ENCODE measurements at places on chromosomes 3 and 15.
A peak's percentile ranks its signal among the peaks of the same experiment; 100 is the strongest.

GRCh38 chr3:150183678-150184425, 213.2 kb upstream of the PFN2 start:
- DNase-seq: peak; percentile 7

DNA sequence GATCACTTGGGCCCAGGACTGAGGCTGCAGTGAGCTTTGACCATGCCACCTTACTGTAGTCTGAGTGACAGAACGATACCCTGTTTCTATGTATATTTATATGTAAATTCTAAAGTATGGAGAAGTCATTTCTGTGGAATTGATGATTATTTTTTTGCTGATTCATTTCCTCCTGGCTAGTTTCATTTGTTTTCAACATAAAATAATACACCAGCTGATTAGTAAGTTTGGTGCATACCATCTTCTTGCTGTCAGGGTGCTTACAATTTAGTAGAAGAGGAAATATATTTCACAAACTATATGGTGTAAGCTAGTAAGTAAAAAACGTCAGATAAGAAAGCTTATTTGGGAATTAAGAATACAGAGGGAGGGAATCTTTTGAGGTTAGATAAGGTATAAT, 36.0 kb downstream of the SLC25A26 start:
- DNase-seq: no peak

GRCh38 chr15:62579842-62580241, 414.8 kb upstream of the C2CD4B start:
- DNase-seq: no peak

DNA sequence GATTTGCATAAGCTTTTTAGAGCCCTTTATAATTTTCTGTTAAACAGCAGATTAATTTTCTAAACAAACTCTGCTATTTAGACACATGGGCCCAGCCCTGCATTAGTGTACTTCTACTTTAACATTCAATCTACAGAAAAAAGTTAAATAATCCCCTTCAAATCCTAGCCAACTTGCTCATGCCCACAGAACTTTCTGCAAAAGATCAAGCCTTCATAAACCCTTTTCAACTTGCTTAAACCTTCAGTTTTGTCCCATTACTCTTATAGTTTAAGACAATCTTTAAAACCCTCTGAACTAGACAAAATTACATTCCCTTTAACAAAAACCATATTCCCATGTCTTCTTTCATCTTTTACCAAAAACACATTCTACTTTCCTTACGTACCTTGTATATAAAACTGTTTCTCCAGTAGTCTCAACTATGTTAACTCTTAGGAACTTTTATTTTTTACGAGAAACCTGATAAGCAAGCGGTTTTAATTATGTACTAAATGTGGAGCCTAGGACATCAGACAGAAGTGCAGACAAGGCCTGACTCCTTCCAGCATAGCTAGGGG, 25.2 kb upstream of the ADGRG7 start:
- DNase-seq: no peak

- DNase-seq: no peak
Observed at GRCh38 chr3:64685331-64685799, 2.4 kb downstream of the ADAMTS9 start.

- DNase-seq: no peak
Observed at GRCh38 chr3:4886448-4886847, 92.8 kb upstream of the BHLHE40 start.

DNA sequence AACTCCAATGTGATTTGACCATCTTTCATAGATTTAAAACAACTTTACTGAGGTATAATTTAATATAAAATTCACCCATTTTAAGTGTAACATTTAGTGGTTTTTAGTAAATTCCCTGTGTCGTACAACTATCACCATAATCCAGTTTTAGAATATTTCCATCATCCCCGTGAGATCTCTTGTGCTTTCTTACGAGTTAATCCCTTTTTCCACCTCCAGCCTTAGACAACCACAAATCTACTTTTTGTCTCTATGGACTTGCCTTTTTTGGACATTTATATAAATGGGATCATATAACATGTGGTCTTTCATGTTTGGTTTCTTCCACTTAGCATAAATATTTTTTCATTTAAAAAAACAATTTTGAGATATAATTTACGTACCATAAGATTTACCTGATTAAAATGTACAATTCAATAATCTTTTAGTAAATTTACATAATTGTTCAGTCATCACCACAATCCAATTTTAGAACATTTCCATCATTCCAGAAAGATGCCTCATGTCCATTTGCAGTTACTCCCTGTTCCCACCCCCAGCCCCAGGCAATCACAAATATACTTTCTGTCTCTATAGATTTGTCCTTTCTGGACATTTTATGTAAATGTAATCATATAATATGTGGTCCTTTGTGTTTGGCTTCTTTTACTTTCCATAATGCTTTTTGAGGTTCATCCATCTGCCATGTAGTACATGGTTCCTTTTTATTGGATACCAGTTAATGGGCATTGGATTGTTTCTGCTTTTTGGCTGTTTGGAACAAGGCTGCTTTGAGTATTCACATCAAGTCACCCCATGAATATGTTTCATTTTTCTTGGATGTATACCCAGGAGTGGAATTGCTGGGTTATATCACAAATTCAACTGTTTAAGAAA, 3.1 kb downstream of the OXSR1 start:
- DNase-seq: no peak

GRCh38 chr3:127690106-127690505, 17.4 kb downstream of the ABTB1 start:
- DNase-seq: no peak

DNA sequence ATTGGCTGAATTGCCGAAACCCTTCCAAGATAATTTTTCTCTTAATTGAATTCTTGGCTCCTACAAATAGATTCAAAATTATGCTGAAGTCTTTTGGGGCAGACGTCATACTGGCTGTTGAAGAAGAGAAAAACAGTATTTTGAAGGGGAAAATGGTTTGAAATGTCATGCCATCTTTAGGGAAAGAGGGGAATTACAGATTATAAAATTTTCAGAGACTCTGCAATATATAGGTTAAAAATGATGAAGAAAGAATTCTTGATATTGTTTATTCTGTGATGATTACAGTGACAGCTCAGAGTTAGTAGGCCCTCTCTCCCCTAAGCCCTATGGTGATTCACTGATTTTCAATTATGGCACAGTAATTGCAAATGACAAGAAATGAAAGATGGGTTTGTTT, 86.1 kb downstream of the CGNL1 start:
- DNase-seq: no peak

- DNase-seq: no peak
Observed at GRCh38 chr3:126936853-126937425, 46.0 kb upstream of the PLXNA1 start.

GRCh38 chr3:152200476-152201420, 68.0 kb upstream of the MBNL1 start:
- no peak for DNase-seq

DNA sequence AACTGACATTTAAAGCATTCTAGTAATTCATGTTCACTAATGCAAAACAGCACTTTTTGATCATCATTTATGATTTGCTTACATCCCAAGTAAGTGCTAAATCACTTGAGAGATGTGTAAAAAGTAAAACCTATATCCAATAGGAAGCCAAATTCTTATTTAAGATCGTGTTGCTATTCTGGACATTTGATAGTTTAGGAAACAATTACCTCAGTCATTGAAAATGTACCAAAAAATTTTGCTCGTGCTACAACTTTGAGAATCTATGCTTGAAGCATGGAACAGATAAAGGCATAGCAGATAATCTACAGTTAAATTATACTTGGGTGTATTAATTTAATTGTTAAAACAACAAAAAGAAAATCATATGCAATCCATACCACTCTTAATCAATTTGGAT, 571.6 kb upstream of the NR2F2 start:
- no peak for DNase-seq

DNA sequence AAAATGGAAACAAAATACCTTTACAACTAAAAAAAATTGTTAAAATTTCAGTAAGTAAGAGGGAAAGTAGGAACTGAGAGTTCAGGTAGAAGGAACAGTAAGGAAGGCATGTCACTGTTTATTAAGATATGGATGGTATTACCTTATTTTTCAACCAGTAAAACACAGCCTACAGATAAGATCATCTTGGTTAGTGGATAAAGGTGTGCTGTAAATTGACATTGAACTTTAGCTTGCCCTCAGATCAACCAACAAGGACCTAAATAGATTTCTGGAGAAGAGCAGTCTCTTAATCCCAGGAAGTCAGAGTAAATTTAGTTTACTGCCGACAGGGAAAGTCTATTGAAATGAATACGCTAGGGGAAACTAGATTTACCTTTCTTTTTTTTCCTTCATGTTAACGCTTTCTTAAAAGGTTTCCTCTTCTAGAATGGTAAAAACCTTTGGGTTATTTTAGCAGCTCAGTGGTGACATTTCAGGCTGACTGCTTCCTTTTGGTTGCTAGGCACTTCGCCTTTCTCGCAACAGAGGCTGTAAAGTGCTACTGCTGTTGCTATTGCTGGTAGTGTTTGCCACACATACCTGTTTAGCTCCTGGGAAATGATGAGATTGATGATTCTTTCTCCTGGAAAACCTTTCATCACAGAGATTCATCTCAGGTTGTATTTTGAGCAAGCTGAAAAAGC, 12.9 kb downstream of the DZIP3 start:
- DNase-seq: no peak

GRCh38 chr3:130473416-130473815, 43.6 kb upstream of the COL6A6 start:
- no peak for DNase-seq

GRCh38 chr15:52559575-52559974, 9.3 kb downstream of the ARPP19 start:
- no peak for DNase-seq

DNA sequence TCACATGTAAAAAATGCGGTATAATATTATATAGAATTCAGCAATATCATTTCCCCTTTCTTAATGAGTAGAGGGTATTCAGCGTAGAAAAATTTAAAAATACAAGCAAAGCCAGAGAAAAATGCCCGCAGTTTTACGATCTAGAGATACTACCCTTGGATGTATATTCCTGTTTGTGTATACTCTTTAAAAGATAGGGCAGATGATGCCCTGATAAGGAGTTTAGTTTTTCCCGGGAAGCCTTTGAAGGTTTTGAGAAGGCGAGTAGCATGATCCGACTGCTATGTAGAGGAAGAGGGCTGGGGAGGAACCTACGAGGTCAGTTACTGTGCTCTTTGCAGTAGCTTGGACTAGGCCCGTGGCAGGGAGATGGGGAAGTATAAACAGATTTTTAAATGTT, 1.2 kb downstream of the YEATS2 start:
- no peak for DNase-seq

- DNase-seq: no peak
Observed at GRCh38 chr15:46278486-46279090, 643.8 kb downstream of the SQOR start.

DNA sequence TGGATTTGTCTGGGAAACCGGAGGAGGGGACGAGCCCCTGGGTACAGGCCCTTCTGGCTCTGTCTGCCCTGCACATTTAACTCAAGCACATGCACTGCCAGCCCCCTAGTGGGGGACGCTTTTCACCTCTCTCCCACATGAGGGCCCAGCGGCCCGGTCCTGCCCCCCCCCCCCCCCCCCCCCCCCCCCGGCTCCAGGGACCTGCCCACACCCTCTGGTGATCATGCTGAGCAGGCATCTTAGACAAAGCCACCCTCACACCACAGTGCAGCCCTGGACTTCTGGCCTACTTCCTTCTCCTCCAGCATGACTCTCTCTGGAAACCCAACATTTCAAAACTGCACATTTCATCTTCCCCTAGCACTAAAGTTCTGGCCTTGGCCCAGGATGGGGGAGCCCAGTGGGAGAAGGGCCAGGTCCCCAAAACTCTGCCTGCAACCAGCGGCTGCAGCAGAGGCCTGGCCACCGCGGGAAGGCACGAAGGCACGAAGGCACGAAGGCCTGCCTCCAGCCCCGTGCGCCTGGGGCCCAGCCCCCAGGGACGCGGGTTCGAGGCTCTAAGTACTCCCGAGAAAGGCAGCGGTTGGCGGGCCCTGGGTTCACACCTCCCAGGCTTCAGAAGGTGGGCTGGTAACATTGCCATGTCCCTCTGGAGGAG, 14.1 kb downstream of the KLF15 start:
- no peak for DNase-seq

- no peak for DNase-seq
Observed at GRCh38 chr3:142987707-142988106, 13.7 kb upstream of the U2SURP start.

GRCh38 chr15:67138891-67139855, 73.8 kb downstream of the SMAD3 start:
- no peak for DNase-seq
